Kidney capillary endothelial cell (primary cell): ENCODE measurements at places on chromosomes 13 and 19.

- no peak for DNase-seq
These were observed 3.6 kb upstream of the ZNF780B start for GRCh38 chr19:40059624-40060023.

DNA sequence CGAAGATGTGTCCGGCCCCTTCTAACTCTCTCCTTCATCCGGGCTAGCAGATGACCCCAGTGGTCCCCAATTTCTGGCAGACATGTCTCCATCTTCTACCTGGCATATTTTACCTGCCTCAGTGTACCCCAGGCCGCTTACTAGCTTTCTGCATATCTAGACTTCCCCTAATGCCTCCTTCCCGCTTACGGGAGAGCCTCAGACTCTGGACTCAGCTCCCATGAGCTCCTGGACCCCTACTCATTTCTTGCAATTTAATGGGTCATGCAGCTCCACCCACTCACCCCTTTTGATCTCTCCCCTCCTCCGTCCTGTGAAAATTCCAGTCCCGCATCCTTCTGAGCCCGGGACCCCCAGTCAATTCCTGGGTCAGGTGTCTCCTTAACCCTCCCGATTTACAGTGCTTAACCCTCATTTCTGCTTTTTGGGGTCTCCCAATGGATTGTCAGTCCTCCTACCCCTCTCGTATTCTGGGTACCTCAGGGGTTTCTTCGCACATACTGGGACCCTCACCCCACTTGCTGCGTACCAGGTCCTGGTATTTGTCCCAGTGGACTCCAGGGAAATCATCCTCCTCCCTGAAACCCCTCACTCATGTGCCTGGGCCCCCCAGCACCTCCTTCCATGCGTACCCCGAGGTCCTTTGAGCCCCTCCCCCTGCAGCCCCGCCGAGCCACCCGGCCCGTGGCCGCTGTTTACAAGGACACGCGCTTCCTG lies 500 bp upstream of the JUNB start:
- DNase-seq = no peak

DNA sequence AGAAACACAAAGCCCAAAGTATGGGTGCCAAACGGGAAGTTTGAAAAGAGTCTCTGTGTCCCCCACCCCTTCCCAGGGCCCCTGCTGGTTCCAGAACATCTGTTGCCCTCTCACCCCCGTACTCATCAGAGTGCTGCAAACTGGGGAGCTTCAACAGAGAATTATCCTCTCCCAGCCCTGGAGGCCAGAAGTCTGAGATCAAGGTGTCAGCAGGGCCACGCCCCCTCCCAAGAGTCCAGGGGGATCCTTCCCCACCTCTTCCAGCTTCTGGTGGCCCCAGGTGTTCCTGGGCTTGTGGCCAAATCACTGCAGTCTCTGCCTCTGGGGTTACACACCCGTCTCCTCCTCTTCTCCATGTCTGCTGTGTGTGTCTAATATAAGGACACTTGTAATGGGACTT lies 183.4 kb downstream of the PTPRS start:
- DNase-seq = no peak

GRCh38 chr13:39888865-39889810 lies 233.7 kb downstream of the COG6 start:
- no peak for DNase-seq

DNA sequence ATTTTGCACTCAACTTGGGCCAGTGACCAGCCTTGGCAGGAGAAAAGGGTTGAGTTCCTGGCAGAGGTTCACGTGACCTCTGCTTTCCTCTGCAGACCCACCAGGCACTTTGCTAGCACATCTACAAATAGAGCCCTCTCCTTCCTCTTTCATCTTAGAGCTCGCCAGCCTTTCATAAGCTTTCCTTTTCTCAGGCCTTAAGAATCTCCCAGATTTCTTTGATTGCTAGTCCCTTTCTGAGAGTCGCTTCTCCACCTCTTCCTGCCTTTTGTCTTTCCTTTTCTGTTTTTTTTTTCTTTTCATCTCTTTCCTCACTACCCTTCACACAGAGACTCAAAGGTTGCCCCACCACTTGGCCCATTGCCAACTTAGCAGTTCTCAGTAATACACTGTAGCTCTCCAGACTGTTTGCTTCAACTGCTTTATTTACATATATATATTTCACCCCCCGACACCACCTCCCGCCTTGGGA lies 375.7 kb upstream of the SPRY2 start:
- no peak for DNase-seq

DNA sequence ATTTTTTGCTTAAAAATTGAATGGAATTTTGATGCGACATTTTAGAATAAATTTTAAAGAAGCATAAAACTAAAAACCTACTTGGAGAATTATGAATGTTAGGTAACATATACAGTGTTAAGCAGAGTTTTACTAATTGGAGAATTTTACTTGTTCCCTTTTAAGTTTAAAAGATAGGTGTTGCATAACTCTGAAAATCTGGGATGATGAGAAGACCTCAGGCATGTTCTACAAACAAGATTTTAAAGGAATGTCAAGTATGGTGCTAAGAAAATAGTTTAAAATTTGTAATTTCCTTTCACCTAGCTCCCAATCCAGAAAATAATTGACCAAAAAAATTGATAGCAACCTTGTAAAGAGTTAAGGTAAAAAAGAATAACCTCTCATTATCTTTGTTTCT lies 135.8 kb downstream of the RFC3 start:
- no peak for DNase-seq

DNA sequence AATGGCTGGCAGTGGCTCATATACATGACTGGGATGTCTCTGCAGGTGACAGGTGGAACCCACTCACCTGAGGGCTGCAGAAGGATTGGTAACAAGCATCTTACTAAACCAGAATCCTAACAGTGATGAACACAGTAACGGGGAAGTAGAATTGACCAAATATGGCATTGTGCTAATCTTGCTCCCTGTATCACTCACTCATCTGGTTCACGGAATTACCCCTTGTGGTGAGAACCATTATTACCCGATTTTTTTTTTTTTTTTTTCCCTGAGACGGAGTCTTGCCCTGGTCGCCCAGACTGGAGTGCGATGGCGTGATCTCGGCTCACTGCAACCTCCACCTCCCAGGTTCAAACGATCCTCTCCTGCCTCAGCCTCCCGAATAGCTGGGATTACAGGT lies 69.5 kb downstream of the PTPRS start:
- no peak for DNase-seq

- DNase-seq = no peak
These were observed 11.0 kb downstream of the GZMM start for GRCh38 chr19:554817-555216.

DNA sequence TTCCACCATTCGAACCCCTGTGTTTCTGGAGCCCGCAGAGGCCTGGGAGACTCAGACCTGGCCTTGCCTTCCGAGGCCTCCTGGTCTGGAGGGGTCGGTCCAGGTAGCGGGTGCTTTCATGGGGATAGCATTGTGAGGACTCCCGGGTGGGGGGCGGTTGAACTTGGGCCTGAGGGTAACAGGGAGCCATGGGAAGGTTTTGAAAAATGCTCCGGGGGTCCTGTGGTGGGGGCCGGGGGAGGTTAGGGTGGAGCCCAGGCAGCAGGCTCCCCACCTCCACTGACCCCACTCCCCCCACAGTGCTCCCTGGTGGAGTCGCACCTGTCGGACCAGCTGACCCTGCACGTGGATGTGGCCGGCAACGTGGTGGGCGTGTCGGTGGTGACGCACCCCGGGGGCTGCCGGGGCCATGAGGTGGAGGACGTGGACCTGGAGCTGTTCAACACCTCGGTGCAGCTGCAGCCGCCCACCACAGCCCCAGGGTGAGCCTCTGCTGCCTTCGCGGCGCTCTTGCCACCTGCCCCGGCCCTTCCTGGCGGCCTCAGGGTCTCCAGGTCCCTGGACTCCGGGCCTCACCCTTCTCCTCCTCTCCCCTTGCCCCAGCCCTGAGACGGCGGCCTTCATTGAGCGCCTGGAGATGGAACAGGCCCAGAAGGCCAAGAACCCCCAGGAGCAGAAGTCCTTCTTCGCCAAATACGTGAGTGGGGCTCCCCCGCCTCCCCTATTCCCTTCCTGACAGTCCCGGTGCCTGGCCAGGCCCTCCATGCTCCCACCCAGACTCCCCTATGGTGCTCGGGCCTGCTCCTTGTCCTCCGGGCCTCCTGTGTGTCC lies 3.8 kb upstream of the GARIN5A start:
- no peak for DNase-seq

GRCh38 chr13:25762795-25763377 lies 288.9 kb downstream of the SHISA2 start:
- DNase-seq = no peak

DNA sequence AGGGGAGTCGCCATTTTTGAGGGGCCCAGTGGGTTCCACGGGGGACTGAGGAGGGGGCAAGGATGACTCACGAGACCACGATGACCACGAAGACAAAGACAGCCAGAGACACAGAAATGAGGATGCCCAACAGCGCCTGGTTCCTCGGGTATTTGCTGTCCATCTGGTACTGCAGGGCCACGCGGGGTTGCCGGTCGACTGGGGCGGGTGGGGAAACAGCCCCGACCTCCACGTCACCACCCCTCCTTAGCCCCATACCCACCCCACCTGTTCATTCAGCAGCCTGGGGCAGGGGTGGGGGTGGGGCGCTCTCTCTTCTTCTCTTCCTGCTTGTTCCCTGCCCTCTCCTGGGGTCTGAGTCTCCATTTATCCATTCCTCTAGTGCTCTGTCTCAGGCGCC lies 8.6 kb downstream of the IZUMO2 start:
- DNase-seq = no peak

GRCh38 chr19:40407714-40408597 lies 5.2 kb downstream of the PRX start:
- no peak for DNase-seq
